Glomerular endothelial cell (primary cell): ENCODE measurements at places on chromosomes 1 and 21. TPM values are rescaled to one million over a fixed set of nuclear protein-coding genes. Genes with fewer than 3 reads are reported as not detected.

The SAMSN1 gene
- total RNA-seq = 0.15 and 0.23 TPM in 2 replicates

- DNase-seq = no peak
Observed at GRCh38 chr1:191869790-191870312, 288.4 kb upstream of the RGS18 start.

GRCh38 chr1:184843732-184844495 is 89.3 kb upstream of the EDEM3 start:
- no peak for DNase-seq

GRCh38 chr1:211377539-211378450 is 51.2 kb downstream of the TRAF5 start:
- DNase-seq = no peak

GRCh38 chr1:229203030-229203751 is 67.7 kb upstream of the RAB4A start:
- no peak for DNase-seq

DNA sequence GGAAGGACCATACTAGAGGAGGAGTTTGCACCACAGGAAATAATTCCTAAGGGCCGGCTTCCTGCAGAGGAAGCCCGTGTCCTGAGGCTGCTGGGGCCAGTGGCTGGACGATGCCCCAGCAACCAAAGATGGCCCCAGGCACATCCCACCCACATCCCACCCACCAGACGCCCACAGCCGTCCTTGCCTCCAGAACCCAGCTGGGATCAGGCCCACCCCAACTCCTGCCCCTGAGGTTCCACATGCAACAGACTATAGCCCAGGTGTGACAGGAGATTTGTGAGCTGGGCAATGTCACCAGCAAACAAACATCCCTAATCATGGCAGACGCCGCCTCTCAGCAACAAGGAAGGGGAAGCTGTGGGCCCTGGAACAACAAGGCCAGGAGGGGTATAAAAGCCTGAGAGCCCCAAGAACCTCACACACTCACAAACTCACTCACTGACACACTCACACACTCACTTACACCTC is at the start of gene KRTAP10-9:
Gene KRTAP10-9, plus strand, starts transcription at position 421 of the 471 bp plus-strand sequence. CDS start 79 bp downstream, outside the sequence.
- no peak for DNase-seq

The OLIG1 gene
- not detected in 2 replicates for total RNA-seq
